ENCODE measurements at places on chromosomes 1 and 21.

DNA sequence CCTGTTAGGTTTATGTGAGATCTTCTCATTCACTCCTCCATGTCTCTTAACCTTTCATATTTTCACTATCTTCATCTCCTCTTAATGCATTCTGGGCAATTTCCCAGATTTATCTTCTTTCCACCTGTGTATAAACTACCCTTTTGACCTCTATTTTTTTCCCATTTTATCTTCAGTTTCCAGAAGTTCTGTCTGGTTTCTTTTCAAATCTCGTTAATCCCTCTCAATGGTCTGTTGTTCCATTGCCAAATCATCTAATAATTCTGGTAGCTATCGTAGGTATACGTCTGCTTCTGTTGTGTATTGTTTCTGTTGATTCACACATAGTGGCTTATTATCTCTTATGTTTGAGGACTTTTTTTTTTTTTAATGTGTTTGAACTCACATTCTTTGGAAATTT lies 25.7 kb upstream of the HYI start:
- DNase-seq = no peak

DNA sequence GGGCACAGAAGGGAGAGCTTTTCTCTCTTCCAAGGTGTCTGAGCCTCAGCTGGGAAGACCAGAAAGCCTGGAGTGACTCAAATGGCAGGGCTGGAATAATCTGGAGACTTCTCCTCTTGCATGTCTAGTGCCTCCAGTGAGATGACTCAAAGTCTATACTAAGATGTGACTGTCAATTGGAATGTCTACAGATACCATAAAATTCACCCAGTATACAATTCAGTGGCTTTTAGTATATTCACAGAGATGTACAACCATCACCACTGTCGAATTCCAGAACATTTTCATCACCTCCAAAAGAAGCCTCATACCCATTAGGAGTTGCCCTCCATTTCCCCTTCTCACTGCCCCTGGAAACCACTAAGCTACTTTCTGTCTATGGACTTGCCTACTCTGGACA lies 47.9 kb upstream of the CNN3 start:
- DNase-seq = no peak

GRCh38 chr1:168338589-168339503 lies 58.2 kb downstream of the TBX19 start:
- no peak for DNase-seq

GRCh38 chr1:84833194-84833593 lies 59.8 kb downstream of the LPAR3 start:
- no peak for DNase-seq

GRCh38 chr1:226125831-226126230 lies 60.7 kb downstream of the ACBD3 start:
- no peak for DNase-seq

GRCh38 chr1:30790850-30791778 lies 33.5 kb upstream of the LAPTM5 start:
- DNase-seq = no peak

DNA sequence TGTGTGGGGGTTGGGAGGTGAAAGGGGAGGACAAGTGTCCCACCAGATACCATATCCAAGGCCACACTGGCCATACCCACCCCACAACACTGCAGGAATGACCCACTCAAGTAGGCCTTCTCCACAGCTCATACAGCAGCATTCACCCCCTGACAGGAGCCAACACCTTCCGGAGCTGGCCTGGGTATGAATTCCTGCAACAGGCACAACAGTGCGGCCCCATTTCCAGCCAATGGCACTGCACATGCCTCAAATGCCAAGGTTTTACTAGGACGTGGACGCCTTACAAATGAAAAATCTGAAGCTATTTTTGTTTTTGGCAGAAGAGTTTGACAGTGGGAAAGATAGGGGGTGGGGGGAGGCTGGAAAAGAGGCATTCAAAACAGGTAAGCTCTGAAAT lies 2.0 kb downstream of the KCND3 start:
- DNase-seq = no peak

- DNase-seq = no peak
These were observed 5.8 kb upstream of the VWA1 start for GRCh38 chr1:1429671-1430073.

GRCh38 chr1:225627304-225627947 lies 25.5 kb downstream of the ENAH start:
- no peak for DNase-seq

- DNase-seq = no peak
These were observed 5.5 kb downstream of the CTNNBIP1 start for GRCh38 chr1:9904596-9904995.

DNA sequence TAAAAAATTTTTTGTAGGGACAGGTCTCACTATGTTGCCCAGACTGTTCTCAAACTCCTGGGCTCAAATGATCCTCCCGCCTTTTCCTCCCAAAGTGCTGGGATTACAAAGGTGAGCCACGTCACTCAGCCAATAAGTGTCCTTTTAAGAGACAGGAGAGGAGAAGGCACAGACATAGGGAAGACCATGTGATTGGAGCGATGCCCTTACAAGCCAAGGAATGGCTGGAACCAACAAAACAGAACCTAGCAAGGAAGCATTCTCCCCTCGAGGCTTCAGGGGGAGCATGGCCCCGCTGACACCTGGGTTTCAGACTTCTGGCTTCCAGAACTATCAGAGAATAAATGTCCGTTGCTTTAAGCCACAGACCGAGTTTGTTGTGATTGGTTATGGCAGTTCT lies 37.0 kb downstream of the NDUFS5 start:
- no peak for DNase-seq

- DNase-seq = no peak
These were observed 34.5 kb downstream of the SYDE2 start for GRCh38 chr1:85166351-85166750.

- DNase-seq = no peak
These were observed 26.5 kb downstream of the HMGCS2 start for GRCh38 chr1:119742202-119742601.

- no peak for DNase-seq
These were observed 3.1 kb upstream of the NID1 start for GRCh38 chr1:236067854-236068454.

GRCh38 chr21:44583089-44583799 lies 2.8 kb upstream of the KRTAP10-5 start:
- no peak for DNase-seq

DNA sequence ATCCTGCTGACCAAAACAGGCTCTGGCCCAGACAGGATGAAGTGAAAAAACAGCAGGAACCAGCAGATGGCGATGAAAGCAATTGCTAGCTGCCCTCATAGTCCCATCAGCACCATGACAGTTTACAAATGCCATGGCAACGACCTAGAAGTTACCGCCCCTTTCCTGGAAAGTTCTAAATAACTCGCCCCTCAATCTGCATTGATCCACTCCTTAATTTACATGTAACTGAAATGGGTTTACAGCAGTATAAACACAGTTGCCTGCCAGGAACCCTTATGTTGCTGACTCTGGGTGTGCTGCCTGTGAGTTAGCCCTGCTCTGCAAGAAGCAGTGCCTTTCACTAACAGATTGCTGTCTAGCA lies 65.5 kb upstream of the CR1L start:
- no peak for DNase-seq

GRCh38 chr1:170200621-170201397 lies 55.0 kb downstream of the NTMT2 start:
- no peak for DNase-seq

- DNase-seq = no peak
These were observed 239.8 kb downstream of the USH2A start for GRCh38 chr1:216183454-216183853.

DNA sequence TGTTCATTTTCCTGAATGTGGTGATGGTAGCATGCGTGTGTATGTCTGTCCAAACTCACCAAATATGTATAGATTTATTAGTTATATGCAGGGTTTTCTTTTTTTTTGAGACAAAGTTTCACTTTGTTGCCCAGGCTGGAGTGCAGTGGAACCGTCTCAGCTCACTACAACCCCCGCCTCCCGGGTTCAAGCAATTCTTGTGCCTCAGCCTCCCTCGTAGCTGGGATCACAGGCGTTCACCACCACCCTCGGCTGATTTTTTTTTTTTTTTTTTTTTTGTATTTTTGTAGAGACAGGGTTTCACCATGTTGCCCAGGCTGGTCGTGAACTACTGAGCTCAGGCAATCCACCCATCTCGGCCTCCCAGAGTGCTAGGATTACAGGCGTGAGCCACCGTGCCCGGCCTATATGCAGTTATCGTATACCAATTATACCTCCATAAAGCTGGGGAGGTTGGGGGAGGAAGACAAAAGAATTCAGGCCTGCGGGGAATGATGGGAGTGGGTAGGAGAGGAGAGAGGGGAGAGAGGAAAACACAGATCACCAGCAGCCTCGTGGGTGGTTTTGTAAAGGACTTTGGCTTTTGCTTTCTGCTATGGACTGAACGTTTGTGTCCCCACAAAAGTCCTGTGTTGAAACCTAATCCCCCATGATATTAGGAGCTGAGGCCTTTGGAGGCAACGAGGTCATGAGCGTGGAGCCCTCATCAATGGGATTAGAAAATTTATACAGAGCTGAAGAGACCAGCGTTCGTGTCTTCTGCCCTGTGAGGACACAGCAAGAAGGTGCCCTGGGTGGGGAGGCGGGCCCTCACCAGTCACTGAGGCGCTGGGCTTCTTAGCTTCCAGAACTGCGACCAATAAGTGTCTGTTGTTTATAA lies 4.4 kb upstream of the HNRNPU start:
- no peak for DNase-seq

- DNase-seq = no peak
These were observed 8.2 kb downstream of the DCLRE1B start for GRCh38 chr1:113913312-113913668.

DNA sequence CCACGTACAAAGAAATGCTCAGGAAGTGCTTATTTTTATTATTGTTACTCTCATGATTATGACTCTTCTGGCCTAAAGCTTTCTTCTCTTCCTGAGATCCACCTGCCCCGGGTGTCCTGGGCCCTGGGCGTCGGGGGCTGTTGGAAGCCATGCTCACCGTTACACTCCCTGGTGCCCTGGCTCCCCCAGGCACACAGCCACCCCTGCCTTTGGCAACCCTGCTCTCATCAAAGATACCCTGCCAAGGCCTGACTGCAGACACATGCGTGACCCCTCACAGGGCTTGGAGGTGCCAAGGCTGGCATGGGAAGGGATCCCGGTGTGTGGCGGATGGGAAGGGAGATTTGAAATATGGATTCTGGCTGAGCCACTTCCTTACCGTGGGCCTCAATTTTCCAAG lies 3.3 kb upstream of the KISS1 start:
- no peak for DNase-seq

GRCh38 chr21:43312751-43313169 lies 114.2 kb downstream of the SIK1 start:
- DNase-seq = no peak

DNA sequence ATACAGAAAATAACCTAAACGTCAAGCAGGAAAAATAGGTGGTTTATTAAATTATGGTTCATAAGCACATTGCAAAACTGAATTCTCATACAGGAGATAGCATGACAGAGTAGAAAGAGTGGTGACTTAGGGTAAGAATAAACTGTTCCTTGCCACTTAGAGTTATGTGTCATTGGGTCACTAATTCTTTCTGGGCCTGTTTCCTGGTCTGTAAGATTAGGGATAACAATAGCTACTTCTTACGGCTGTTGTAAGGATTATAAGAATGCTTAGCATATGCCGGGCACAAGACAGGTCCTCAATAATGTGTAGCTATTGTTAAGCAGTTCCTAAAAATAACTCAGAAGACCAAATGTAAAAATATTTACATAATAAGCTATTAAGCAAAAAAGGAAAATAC lies 24.2 kb downstream of the SNRNP40 start:
- no peak for DNase-seq

DNA sequence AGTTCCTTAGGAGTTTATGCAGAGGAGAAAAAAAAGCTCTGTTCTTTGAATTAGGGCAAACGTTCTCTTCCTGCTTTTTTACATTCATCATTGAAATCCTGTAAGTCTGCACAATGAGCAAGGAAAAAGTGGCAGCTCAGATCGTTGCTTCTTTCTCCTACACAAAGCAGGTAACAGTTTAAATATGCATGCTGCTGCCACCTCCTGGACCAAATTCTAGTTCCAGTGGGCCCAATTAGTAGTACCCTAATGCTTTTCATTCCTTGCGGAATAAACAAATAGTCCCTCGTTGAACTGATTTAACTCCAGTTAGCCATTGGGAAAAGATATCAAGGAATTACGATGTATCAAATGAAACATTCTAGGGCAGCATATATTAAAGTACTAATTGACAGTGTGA lies 20.1 kb downstream of the YTHDF2 start:
- DNase-seq = no peak

DNA sequence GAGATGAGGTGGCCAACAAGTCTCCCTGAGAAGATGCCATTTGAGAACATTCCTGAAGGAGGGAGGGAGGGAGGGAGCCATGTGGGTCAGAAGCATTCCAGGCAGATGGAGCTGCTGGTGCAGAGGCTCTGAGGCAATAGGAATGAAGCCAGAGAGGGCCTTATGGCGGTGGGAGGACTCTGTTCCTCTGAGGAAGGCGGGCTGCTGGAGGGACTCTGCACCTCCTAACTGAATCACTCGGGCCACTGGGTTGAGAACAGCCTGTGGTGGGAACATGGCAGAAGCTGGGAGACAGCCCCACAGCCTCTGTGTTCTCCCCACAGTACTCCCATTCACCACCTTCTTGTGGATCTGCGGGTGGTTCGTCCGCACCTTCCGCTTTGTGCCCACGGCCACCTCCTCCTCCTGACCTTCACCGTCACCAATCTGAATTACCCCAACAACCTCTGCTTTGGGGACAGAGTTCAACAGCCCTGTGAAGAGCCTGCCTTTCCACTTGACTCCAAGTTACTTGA lies 2.4 kb upstream of the TMEM125 start:
- no peak for DNase-seq

DNA sequence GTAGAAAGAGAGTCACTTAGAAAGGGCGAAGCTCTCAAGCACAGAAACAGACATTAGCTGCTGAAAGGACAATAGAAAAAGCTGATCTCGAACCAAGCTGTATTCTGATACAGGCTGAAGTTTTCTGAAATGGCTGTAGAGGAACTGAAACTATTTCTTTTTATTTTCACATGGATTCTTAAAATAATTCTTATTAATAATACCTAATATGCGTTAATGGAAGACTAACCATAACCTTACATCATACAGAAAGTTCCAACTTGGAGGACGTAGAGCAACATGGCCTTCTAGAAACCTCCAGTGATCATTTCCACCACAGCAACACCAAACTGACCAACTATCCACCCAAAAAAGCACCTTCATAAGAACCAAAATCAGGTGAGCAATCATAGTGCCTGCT lies 52.8 kb upstream of the ACADM start:
- no peak for DNase-seq

DNA sequence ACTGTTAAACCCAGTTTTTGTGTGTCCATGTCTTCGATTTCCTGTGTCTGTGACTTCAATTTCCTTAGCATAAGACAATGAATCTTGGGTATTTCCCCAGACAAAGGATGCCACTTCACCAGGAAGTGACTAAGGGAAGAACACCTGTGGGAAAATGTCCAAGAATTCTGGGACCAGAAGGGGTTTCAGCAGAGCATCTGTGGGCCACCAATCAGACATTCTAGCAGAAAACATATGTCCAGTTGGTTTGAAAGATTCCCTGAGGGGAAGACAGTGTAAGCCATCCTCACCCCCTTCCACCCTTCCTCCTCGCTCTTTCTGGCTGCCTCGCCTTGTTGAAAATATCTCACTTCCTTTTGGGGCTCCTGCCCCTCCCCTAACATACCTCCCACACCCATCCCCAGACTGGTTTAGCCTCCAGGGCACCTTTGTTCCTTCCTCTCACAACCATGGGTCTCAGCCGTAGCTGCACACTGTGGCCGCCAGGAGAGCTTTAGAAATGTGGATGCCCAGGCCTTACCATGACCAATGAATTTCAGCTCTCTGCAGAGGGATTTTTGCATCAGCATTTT lies 25.5 kb upstream of the IFNAR1 start:
- DNase-seq = peak; percentile 32

GRCh38 chr1:14552246-14552965 lies 46.1 kb upstream of the KAZN start:
- DNase-seq = no peak

GRCh38 chr1:38235705-38236104 lies 189.1 kb upstream of the POU3F1 start:
- no peak for DNase-seq

Data from activated CD8-positive, alpha-beta memory T cell treated with anti-CD3 and anti-CD28 coated beads, Interleukin-2, amount 50 U/mL, for 4 hours (primary cell).